Stimulated activated CD8-positive, alpha-beta memory T cell treated with anti-CD3 and anti-CD28 coated beads, Interleukin-7, amount 100 ng/mL, for 1 hour (primary cell): ENCODE measurements at places on chromosomes 2 and 18.

DNA sequence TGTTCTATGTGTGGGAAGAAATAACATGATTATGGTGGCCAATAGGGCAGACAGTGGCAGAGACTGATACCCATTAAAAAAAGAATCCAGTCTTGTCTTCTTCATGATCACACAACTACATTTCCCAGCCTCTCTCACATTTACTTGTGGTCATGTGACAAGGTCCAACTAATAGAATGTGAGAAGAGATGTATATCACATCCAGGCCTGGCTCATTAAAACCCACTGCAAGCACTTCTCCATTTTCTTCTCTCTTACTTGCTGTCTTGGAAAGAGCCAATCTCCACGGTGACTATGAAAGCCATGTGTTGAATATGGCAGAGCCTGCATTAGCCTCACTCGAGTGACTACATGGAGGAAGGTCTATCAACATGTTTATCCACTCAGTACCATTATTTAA lies 306.2 kb upstream of the ZEB2 start:
- no peak for DNase-seq

DNA sequence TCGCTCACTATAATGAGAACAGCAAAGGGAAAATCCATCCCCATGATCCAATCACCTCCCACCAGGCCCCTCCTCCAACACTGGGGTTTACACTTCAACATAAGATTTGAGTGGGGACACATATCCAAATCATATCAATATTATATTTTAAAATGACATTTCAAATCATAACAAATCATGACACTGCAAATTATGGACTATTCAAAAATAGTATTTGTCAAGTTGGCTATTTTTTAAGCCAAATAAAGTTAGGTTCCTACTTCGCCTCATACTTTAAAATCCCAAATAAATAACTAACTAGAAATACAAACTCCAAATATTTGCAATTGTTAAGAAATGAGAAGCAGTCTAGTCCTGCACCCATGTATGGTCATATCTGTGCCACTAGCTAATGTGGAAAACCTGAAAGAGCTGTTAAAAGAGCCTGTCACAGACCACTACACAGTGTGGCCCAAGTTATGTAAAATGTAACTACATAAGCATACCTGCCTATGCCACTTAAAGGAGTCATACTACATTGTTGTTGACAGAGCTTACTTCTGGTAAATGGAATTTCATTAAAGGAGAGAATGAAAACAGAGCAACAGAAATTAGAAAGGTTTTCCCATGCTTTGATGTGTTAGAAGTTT lies 334.7 kb upstream of the GULP1 start:
- DNase-seq, result no peak

DNA sequence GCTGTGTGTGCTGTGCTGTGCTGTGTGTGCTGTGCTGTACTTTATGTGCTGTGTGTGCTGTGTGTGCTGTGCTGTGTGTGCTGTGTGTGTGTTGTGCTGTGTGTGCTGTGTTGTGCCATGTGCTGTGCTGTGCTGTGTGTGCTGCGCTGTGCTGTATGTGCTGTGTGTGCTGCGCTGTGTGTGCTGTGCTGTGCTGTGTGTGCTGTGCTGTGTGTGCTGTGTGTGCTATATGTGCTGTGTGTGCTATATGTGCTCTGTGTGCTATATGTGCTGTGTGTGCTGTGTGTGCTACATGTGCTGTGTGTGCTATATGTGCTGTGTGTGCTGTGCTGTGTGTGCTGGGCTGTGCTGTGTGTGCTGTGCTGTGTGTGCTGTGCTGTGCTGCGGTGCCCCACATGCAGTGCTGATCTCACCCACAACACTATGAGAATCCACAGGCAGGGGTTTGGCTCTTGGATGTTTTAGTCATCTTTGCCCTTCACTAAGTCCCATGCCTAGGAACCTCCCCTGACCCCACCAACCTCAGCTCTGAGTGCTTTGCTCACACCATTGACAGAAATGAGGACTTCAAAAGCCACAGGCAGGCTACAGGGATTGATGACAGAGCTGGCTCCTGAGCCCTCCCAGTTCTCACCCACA lies 30.5 kb upstream of the MAL start:
- DNase-seq, result no peak

DNA sequence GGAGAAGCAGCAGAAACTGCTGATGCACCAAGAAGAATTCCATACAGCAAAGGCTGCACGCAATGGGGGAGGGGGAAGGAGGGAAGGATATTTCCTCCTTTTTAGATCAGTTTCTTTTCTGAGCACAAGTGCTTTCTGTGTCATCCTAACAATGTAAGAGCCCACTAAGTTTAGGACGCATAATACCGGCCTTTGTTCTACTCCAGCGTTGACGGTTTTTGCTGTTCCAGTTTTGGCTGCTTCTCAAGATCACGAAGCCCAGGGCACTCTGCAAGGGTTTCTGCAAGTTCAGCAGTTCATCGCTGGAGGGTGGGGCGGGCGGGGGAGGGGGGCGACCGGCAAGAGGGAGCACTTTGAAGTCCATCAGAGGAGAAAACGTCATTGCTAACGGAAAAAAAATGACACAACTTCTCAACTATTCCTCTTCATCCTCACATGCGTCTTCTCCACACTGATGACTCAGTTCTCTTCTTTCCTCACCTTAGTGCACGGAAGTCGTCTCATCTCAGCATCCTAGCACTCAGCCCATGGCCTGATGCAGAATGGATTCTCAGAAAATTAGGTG lies 8.7 kb downstream of the FAM178B start:
- DNase-seq, result no peak

GRCh38 chr2:237691029-237691907 lies 63.9 kb downstream of the LRRFIP1 start:
- no peak for DNase-seq

GRCh38 chr2:241775223-241776177 lies 1.1 kb upstream of the GAL3ST2 start:
- no peak for DNase-seq

GRCh38 chr2:220011859-220012258 lies 384.4 kb downstream of the SLC4A3 start:
- DNase-seq, result no peak

DNA sequence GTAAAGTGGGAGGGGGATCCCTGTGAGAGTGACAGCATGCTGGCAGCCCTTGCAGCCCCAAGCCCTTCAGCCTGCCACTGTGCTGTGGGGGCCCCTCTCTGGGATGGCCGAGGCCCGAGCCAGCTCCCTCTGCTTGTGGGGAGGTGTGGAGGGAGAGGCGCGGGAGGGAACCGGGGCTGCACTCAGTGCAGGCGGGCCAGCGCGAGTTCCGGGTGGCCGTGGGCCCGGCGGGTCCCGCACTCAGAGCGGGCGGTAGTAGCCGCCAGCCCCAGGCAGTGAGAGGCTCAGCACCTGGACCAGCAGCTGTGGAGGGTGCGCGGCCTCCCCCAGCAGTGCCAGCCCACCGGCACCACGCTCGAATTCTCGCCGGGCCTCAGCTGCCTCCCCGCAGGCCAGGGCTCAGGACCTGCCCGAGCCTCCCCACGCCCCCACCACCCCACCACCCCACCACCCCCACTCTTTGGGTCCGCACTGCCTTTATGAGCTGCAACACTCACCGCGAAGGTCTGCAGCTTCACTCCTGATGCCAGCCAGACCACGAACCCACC lies 208.1 kb downstream of the CDH19 start:
- no peak for DNase-seq

- no peak for DNase-seq
These were observed 7.0 kb upstream of the SCTR start for GRCh38 chr2:119531292-119531691.

- no peak for DNase-seq
These were observed 191.6 kb upstream of the ID2 start for GRCh38 chr2:8490166-8490721.

- DNase-seq, result no peak
These were observed 290.8 kb upstream of the CHAC2 start for GRCh38 chr2:53476834-53477233.

- DNase-seq, result no peak
These were observed 71.5 kb upstream of the SCN7A start for GRCh38 chr2:166565501-166565900.

- no peak for DNase-seq
These were observed 20.0 kb upstream of the ASB18 start for GRCh38 chr2:236284208-236284607.

DNA sequence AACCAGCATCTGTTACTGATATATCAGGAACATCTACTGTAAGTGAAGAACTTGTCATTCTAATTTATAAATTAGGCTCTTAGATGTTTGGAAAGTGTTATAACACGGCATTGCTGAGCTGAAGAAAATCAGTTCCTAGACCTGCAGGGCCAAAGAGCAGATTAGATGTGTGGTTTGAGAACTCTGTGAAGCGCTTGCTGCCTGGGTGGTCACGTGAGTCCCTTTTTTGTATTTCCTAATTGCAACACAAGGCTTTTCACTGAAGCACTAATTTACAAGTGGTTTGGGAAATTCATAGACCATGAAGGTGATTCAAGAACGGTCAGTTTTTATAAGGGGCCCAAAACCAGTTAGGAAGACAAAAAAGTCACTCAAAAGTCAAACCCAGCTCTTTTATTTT lies 106.9 kb upstream of the SP3 start:
- DNase-seq, result no peak

GRCh38 chr2:218694405-218695145 lies 16.1 kb upstream of the TTLL4 start:
- no peak for DNase-seq

- DNase-seq, result no peak
These were observed 10.5 kb downstream of the COX7A2L start for GRCh38 chr2:42350434-42351063.

DNA sequence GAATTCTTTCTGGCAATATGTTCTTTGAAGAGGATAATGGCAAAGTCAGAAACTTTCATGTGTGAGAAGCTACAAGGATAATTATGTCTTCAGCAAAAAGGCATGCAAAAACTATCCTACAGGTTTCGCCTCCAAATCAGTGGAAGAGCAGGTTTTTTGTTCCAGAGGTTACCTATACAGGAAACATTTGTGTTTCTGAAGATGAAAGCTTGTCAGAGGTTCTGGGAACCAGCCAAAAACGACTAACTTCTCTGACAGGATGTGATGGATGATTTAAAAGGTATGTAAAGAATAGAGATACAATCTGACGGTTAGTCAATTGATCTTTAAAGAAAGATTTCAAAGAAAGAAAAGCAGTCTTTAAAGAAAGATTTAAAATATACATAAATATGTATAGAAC lies 37.6 kb downstream of the RND3 start:
- DNase-seq, result no peak

DNA sequence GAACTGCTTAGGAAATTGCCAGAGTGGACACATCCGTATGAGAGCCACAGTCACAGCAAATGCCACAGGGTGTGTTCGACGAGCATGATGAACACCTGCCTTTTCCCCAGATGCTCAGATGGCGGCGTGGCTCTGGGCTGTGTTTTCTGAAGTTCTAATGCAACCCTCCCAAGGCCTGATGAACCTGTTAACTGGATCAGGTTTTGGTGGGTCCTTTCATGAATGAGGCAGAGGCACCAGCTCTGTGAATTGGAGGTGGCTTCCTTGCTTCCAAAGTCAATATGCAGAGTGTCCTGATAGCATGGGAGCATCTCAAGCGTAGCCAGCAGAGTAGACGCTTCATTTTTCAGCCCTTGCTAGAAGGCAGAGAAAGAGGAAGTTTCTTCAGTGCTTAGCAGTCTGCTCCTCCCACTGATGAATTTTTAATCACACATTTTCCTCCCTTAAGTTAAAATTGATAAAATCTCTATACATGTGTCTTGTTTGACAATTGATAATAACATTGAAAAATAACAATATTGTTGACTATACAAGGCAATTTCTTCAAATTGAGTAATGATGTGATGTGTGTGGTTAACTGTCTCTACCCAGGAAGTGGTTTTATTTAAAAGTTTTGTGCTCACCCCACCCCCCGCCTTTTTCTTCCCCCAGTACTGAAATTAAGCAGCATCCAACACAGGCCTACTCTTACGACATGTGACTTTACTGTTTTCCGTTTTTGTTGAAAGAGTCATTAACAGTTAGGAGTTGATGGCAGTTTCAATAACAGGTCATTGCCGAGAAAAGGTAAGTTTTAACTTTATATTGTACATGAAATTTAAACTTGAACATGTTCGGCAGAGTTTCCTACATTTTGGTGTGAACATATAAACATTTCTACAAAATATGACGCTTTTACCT lies at the start of gene ARHGAP15:
Gene ARHGAP15 (plus strand): TSS at position 739 of the 900 bp plus-strand sequence.
- DNase-seq, result peak; percentile 30

GRCh38 chr2:240111253-240111652 lies 24.9 kb downstream of the COPS9 start:
- no peak for DNase-seq

DNA sequence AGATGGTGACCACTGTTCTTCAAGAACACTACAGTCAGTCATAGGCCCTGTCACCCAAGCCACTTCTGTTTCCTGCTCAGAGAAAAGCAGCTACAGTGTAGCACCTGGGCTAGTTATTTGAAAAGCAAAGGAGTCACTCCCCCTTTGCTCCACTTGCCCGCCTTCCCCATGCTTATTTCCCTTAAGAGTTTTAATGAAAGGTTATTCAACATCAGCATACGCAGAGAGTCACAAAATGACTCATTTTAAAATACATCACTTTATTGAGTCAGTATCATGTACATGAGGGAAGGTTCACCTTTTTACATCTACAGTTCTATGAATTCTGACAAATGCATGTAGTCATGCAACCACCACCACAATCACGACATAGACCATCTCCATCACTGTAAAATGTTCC lies 71.3 kb downstream of the TNFRSF11A start:
- no peak for DNase-seq

DNA sequence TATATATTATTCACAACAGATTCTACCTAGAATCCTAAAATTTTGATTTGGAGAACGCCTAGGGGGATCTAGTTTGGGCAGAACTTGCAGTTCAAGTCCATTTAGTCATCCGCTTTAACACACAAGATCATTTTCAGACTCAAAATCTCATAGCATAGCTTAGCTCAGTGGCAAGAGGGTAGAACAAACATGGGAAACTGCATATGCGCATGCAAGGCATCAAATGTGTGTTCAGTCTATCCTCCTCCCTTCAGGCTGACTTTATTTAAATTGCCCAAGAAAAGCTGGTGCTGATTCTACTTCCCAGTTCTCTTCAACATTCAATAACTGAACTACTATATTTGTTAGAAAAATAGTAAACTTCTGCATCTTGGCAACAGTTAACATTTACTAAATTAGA lies 79.6 kb upstream of the NRXN1 start:
- no peak for DNase-seq

GRCh38 chr2:75500633-75501032 lies 60.1 kb downstream of the EVA1A start:
- no peak for DNase-seq

- no peak for DNase-seq
These were observed 30.0 kb upstream of the BARD1 start for GRCh38 chr2:214839464-214839863.

- DNase-seq, result no peak
These were observed 63.4 kb upstream of the KLF7 start for GRCh38 chr2:207229161-207229560.

DNA sequence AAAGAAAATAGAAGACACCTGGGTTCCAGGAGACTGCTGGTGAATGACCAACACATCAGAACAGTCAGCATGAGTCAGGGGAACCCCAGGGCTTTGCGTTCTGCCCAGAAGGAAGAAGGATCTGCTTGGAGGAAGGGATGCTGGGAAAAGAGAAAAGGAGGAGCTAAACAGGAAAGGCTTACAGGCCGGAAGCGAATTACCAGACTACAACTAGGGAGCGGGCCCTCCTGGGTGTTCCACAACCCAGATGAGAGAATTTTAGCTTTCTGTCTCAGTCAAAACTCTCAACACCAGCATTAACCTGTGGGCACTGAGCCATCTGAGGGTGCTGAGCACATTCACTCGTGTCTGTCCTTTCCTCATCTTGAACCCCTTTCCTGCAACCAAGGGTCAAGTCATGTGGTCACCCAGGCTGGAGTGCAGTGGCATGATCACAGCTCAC lies 19.2 kb downstream of the CDC42EP3 start:
- DNase-seq, result no peak
